ENCODE measurements at places on chromosomes 3 and 15.

- no peak overlapping the region for H3K4me3 ChIP-seq
- H3K4me1 ChIP-seq: no peaks in the 10 kb centered on the region
- H3K27ac ChIP-seq: no peak overlapping the region
These were observed 6.0 kb upstream of the TP53BP1 start for GRCh38 chr15:43498990-43499389.

DNA sequence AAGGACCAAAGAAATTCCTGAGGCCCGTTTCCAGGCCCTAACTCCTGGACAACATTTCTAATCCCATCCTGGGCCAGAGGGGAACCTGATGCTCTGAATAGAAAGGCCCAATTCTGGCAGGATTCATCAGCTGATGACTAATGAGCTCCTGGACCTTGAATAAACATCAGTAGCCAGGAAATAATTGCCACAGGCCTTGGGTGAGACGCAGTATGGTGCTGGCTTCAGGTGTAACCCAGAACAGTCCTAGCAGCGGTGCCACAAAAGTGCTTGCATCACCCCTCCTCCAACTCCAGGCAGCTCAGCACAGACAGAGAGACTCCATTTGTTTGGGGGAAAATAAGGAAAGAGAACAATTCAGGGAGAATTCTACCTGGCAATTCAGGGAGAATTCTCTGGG lies 184.7 kb upstream of the POU1F1 start:
- H3K27ac ChIP-seq: no peak overlapping the region
- H3K36me3 ChIP-seq: no peaks in the 10 kb centered on the region
- H3K4me1 ChIP-seq: no peaks in the 10 kb centered on the region
- H3K27me3 ChIP-seq: no peaks in the 10 kb centered on the region
- no peak overlapping the region for H3K4me3 ChIP-seq

GRCh38 chr3:126751611-126752302 lies 47.7 kb downstream of the CHCHD6 start:
- H3K4me3 ChIP-seq: no peak overlapping the region
- H3K27me3 ChIP-seq: no peaks in the 10 kb centered on the region
- H3K36me3 ChIP-seq: peaks cover 3% of the 10 kb centered on the region
- no peak overlapping the region for H3K27ac ChIP-seq
- peaks cover 2% of the 10 kb centered on the region for H3K4me1 ChIP-seq
- no peak for DNase-seq

GRCh38 chr15:88538972-88539371 lies 7.5 kb downstream of the DET1 start:
- no peak for DNase-seq
- H3K4me3 ChIP-seq: no peak overlapping the region
- H3K27me3 ChIP-seq: no peaks in the 10 kb centered on the region

GRCh38 chr3:47265725-47266428 lies 16.7 kb downstream of the KIF9 start:
- peaks cover 5% of the 10 kb centered on the region for H3K4me1 ChIP-seq
- no peak overlapping the region for H3K4me3 ChIP-seq
- no peaks in the 10 kb centered on the region for H3K27me3 ChIP-seq

DNA sequence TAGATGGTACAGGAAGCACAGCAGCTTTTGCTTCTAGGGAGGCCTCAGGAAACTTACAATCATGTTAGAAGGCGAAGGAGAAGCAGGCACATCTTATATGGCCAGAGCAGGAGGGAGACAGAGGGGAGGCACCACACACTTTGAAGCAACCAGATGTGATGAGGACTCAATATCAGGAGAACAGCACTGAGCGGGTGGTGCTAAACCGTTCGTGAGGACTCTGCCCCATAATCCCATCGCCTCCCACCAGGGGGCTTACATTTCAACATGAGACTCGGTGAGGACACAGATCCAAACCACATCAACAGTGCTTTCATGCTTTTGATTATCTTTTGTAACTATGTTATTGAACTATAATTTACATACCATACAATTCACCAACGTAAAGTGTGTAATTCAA lies 7.6 kb upstream of the TMEM44 start:
- H3K4me3 ChIP-seq: no peak overlapping the region
- no peaks in the 10 kb centered on the region for H3K27me3 ChIP-seq
- H3K36me3 ChIP-seq: peaks cover 24% of the 10 kb centered on the region
- peak; percentile 22 for DNase-seq

- no peaks in the 10 kb centered on the region for H3K4me1 ChIP-seq
- H3K36me3 ChIP-seq: no peaks in the 10 kb centered on the region
- no peaks in the 10 kb centered on the region for H3K27me3 ChIP-seq
- no peak overlapping the region for H3K4me3 ChIP-seq
- DNase-seq: no peak
- H3K27ac ChIP-seq: no peak overlapping the region
These were observed 251.5 kb downstream of the GABRG3 start for GRCh38 chr15:27222479-27222878.

GRCh38 chr15:83446904-83447709 lies at the start of gene SH3GL3:
SH3GL3 (plus strand) TSS chr15:83447341; CDS start chr15:83447534, 193 bp downstream.
- H3K27ac ChIP-seq: no peak within 1 kb of the TSS
- H3K4me1 ChIP-seq: peaks cover 4% of the 10 kb centered on the region
- peak; percentile 78 for DNase-seq

- no peaks in the 10 kb centered on the region for H3K4me1 ChIP-seq
- H3K4me3 ChIP-seq: no peak overlapping the region
- H3K27ac ChIP-seq: no peak overlapping the region
- H3K36me3 ChIP-seq: no peaks in the 10 kb centered on the region
These were observed 173.8 kb downstream of the SMAD6 start for GRCh38 chr15:66875588-66876420.

DNA sequence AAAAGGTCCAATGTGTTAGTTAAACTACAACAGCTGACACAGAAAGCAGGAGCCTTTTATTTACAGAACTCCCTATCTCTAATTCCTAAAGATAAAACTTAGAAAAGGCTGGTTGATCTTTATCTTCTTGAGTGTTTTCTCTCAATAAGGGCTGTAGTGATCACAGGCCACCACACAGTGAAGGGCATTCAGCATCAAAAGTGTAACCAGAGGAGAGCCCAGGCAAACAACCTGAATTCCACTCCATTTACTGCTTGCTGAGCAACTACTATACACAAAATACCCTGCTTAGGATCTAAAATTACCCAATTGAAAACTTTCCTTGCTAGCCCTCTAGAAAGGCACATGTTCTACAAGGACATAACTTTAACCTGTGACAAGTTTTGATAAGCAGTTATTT lies 122.7 kb downstream of the MEIS2 start:
- H3K27ac ChIP-seq: no peak overlapping the region
- no peaks in the 10 kb centered on the region for H3K27me3 ChIP-seq
- no peak overlapping the region for H3K4me3 ChIP-seq
- no peaks in the 10 kb centered on the region for H3K4me1 ChIP-seq
- H3K36me3 ChIP-seq: no peaks in the 10 kb centered on the region

- H3K4me1 ChIP-seq: no peaks in the 10 kb centered on the region
- no peak overlapping the region for H3K27ac ChIP-seq
- H3K27me3 ChIP-seq: no peaks in the 10 kb centered on the region
- DNase-seq: no peak
- no peak overlapping the region for H3K4me3 ChIP-seq
These were observed 1071.9 kb downstream of the IGSF11 start for GRCh38 chr3:117962750-117963149.

DNA sequence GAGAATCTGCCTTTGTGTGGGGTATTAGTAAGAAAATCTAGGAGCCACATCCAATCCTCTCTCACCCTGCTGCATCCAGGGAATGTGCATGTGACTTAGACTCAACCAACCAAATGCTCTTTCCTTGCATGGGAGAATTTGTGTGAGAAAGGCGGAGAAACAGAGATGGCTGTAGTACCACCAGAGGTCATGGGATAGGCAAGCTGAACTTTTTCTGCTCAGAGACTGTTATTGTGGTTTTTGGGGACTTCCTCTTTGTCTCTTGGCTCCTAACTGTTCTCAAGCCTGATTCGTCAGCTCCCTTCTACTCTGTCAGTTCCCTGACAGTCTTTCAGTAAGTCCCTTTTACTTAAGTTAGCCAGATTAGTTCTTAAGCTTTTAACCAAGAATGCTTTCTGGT lies 2.6 kb upstream of the ZSCAN2 start:
- peak overlapping the region; percentile 40 for H3K27ac ChIP-seq
- H3K36me3 ChIP-seq: no peaks in the 10 kb centered on the region
- no peak overlapping the region for H3K4me3 ChIP-seq
- H3K27me3 ChIP-seq: no peaks in the 10 kb centered on the region
- peaks cover 46% of the 10 kb centered on the region for H3K4me1 ChIP-seq

DNA sequence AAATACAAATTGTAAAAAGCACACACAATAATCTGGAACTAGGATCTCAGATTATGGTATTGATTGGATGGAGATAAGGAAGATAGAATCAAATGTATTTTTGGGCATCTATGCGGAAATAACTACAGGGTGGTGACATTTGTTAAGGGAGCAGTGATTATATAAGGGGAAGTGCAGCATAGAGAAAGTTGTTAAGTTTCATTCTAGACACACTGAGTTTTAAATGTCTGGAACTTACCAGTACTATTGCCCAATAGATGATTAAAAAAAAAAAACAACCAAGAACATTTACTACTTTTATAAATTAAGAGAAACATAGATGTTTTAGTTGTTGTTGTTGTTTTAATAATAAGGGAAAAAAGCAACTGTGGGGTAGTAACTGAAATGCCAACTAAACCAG lies 32.1 kb upstream of the C3orf38 start:
- no peak overlapping the region for H3K27ac ChIP-seq
- H3K36me3 ChIP-seq: peaks cover 24% of the 10 kb centered on the region
- H3K4me1 ChIP-seq: peaks cover 10% of the 10 kb centered on the region
- no peak overlapping the region for H3K4me3 ChIP-seq
- DNase-seq: no peak
- H3K27me3 ChIP-seq: no peaks in the 10 kb centered on the region

DNA sequence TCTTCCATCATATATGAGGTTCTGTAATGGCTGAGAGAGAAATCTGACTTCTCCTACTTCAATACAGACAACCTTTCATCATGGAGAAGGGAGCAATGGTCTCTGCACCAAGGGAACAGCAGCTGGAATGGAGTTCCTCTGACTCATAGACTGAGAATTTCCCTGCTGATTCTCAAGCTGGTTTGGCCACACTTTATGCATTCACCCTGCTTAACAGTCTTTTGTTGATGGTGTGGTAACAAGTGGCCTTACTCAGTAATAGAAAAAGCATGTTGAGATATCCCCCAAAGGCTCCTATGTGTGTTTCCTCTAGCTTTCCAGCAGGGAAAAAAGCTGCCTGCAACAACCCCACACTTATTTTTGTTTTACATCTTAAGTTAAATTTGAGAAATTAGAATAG lies 138.1 kb downstream of the GREM1 start:
- DNase-seq: no peak
- no peak overlapping the region for H3K4me3 ChIP-seq
- no peak overlapping the region for H3K27ac ChIP-seq
- no peaks in the 10 kb centered on the region for H3K4me1 ChIP-seq
- H3K27me3 ChIP-seq: peaks cover 4% of the 10 kb centered on the region

- no peak for DNase-seq
- H3K36me3 ChIP-seq: no peaks in the 10 kb centered on the region
- no peaks in the 10 kb centered on the region for H3K4me1 ChIP-seq
These were observed 69.6 kb downstream of the PLOD2 start for GRCh38 chr3:146091397-146091796.

DNA sequence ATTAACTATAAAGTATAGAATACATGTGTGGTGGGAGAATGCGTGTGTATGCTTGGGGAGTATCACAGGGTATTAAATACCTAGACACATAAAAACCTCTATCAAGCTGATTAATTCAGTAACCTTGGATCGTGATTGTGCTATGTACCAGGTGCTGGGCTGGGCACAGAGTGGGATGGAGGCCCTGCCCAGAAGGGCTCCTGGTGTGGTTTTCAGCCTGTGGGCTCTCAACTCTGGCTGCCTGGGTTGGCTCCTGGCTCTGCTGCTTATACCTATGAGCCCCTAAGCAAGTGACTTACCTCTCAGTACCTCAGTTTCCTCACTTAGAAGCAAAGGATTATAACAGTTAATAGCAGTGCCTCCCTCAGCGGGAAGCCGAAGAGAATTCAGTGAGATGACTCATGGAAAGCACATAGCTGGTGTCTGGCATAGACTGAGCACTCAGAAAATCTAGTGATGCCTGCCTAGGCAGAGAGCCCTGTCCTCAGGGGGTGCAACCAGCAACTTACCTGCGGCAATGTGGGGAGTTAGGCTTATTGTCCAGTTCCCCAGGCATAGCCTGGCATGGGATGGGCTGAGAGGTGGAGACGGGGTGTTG lies 90.6 kb upstream of the MYZAP start:
- H3K36me3 ChIP-seq: no peaks in the 10 kb centered on the region
- H3K4me1 ChIP-seq: no peaks in the 10 kb centered on the region

GRCh38 chr3:52809149-52809548 lies 14.6 kb downstream of the ITIH3 start:
- H3K4me1 ChIP-seq: no peaks in the 10 kb centered on the region
- no peak overlapping the region for H3K27ac ChIP-seq
- no peaks in the 10 kb centered on the region for H3K36me3 ChIP-seq
- no peak overlapping the region for H3K4me3 ChIP-seq

DNA sequence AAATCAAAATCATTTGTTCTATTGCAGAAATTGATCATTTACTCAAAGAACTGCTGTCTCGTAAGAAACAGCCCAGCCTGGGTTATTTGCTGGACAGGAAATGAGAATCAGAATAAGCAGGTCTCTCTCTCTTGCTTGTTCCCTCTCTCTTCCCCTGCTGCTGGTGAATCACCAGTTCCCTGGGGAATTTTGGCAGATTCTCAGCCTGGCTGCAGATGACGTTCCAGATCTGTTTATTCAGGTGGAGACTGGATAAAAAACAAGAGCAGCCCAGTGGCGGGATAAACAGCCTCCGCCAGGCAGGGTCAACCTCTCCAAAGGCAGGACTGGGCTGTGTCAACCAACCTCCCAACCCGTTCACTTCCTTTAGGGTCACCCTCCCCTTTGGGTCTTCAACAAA lies 72.1 kb downstream of the LRIG1 start:
- no peak overlapping the region for H3K27ac ChIP-seq
- H3K36me3 ChIP-seq: peaks cover 3% of the 10 kb centered on the region
- H3K4me1 ChIP-seq: peaks cover 4% of the 10 kb centered on the region
- no peak for DNase-seq
- H3K27me3 ChIP-seq: no peaks in the 10 kb centered on the region
- no peak overlapping the region for H3K4me3 ChIP-seq

- no peaks in the 10 kb centered on the region for H3K4me1 ChIP-seq
- peaks cover 21% of the 10 kb centered on the region for H3K27me3 ChIP-seq
- H3K27ac ChIP-seq: no peak overlapping the region
- DNase-seq: no peak
These were observed 1.1 kb upstream of the OR4F15 start for GRCh38 chr15:101810876-101811275.

GRCh38 chr3:83500422-83500821 lies 1458.4 kb upstream of the CADM2 start:
- no peak for DNase-seq
- no peak overlapping the region for H3K27ac ChIP-seq
- H3K4me3 ChIP-seq: no peak overlapping the region
- no peaks in the 10 kb centered on the region for H3K36me3 ChIP-seq

Measured in activated naive CD8-positive, alpha-beta T cell treated with anti-CD3 and anti-CD28 coated beads for 36 hours (primary cell).